ENCODE measurements at places on chromosomes 4 and X. TPM values are rescaled to one million over a fixed set of nuclear protein-coding genes. Genes with fewer than 3 reads are reported as not detected.

Gene TBX22
- total RNA-seq, result 0.23 TPM

Gene GPR143
- 3.9 TPM for total RNA-seq

Gene FAM133A
- 4.8 TPM for total RNA-seq

Gene DEFB131A
- total RNA-seq, result not detected

Gene FAM149A
- 36.4 TPM for total RNA-seq

Gene TMEM150C
- total RNA-seq, result 59.1 TPM

Gene BCOR
- 30.2 TPM for total RNA-seq

Gene RS1
- total RNA-seq, result not detected

Gene WNK3
- 62.3 TPM for total RNA-seq

Gene CNKSR2
- 54.7 TPM for total RNA-seq

Gene C4orf33
- 16.4 TPM for total RNA-seq

Gene NXF2
- 0.23 TPM for total RNA-seq

Gene CTAG1A
- not detected for total RNA-seq

Gene EPGN
- not detected for total RNA-seq

Gene LNX1
- 32.3 TPM for total RNA-seq

Gene CSN1S1
- total RNA-seq, result not detected

Gene CENPVL1
- 6.7 TPM for total RNA-seq

Gene GATA1
- total RNA-seq, result not detected

Gene MAP7D3
- 3.5 TPM for total RNA-seq

Gene AMTN
- total RNA-seq, result not detected

Gene RBM47
- total RNA-seq, result 3.5 TPM

Gene ASB12
- total RNA-seq, result 0.46 TPM

Gene LRCH2
- total RNA-seq, result 40.6 TPM
